ENCODE measurements at places on chromosomes 12 and 14.

- no peak for DNase-seq
These were observed 52.1 kb downstream of the RCOR1 start for GRCh38 chr14:102644523-102644922.

- DNase-seq = no peak
These were observed 1.4 kb upstream of the SOX5 start for GRCh38 chr12:23950775-23951451.

DNA sequence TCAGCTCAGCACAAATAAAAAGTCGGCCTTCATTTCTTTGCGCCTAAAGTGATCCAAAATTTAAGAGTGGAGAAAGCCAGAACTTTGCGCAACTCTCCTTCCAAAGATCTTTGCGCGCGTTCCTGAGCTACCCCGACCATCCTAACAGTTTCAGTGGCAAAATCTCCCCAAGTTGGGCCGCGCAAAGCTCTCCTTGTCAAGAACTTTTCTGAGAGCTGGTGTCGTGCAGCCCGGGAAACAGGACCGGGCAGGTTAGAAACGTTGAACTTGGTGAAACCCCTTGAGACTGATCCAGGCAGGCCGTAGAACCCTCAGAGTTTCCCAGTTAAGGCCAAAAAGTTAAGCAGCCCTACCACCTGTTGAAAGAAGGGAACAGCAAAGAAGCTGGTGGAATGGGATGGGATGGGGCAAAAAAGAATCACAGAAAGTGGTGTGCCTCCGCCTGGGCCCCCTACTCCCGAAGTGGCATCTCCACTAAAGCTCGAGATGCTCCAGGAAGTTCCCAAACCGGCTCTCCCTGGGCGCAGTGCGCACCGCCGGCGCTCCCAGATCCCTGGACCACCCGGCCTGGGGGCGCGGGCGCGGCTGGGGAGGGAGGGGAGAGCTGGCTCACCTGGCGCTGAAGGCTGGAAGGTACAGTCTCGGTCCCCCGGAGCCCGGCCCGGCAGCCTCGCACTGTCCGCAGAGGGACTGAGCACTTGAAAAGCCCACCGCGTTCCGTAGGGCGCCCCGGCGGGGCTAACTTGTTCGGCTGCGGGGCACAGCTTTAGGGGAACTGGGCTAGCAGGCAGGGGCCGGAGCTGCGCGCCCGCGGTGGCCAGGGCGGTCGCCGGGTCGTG is 768 bp downstream of the DBX2 start:
- no peak for DNase-seq

DNA sequence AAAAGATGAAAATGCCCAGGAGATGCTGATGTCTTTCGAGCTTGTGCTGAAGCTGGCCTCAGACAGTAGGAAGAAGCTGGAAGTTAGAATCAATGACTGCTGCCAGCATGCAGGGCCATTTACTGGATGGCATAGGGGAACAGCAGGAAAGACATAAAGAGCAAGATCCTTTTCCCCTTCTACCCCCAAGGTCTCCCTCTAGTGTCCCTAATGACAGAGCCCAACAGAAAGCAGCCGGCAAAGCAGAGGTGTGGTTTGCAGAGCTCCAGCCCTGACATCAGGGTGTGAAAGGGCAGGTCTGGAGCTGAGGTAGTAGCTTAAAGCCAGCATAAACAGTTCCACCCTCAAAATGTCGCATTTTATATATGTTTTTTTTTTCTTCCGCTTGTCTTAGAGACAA is 1560.7 kb upstream of the TMEM132C start:
- DNase-seq = no peak

- DNase-seq = no peak
These were observed 350.7 kb downstream of the PRKD1 start for GRCh38 chr14:29576927-29577326.

DNA sequence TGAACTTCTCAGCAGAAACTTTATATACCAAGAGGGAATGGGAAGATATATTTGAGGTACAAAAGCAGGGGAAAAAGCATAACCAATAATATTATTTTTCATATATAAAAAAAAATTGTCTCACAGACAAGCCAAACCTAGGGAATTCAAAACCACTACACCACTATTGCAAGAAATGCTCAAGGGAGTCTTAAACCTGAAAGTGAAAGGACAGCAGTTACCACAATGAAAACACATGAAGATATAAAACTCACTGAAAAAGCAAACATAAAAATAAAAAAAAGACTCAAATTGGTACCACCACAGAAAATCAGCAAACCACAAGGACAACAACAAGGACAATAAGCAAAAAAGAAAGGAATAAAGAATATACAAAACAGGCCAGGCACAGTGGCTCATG is 131.9 kb downstream of the CEP128 start:
- no peak for DNase-seq

- no peak for DNase-seq
These were observed 11.5 kb upstream of the SCARB1 start for GRCh38 chr12:124874988-124875802.

DNA sequence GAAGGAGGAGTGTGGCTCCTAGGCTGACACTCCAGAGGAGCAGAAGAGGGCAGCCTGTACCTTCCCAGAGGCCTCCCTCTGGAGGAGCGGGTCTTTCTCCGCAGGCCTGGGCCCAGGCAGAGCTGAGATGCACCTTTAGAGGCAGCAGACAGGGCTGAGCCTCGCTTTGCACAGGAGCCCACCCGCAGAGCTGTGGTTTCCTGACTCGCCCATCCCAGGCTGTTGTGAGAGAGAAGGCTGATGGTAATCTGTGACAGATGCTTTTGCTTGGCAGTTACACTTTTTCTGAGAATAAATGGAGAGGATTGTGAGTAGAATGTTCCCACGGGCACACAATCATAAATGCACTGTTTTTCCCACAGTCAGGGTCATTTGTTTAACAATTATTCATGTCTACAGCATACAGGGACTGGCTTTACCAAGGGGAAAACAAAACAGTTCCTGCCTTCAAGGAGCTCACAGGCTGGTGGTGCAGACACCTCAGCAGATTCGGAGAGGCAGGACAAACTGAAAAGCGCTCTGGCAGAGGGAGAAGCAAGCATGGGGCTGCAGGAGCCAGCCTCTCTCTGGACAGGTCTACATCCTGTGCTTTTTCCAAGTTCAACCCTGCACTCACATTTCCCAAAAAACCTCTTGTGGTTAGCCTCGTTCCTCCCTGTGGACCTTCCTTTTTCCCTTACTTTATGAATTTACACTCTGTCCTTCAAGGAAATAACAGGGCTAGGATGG is 13.9 kb downstream of the EVL start:
- DNase-seq = no peak

- peak; percentile 41 for DNase-seq
These were observed at the start of gene MMP17 for GRCh38 chr12:131827961-131828534. TSS of gene MMP17 (plus strand) at chr12:131828393. CDS start at chr12:131828495, 102 bp downstream.

DNA sequence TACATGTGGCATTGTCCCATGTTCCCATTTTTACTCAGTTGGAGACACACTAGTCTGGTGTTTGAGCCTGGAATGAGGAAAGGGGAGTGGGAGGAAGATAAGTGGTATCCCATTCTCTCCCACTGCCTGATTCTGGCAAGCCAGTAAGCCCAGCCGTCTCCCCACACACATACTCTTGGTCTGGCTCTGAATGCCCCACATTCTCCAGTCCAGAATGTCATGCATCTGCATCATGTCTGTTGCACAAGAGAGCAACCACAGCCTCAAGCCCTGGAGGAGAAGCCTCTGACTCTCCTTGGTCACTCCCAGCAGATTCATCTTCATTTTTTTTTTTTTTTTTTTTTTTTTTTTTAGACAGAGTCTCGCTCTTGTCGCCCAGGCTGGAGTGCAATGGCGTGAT is 48.0 kb downstream of the DRAM1 start:
- peak; percentile 80 for DNase-seq

DNA sequence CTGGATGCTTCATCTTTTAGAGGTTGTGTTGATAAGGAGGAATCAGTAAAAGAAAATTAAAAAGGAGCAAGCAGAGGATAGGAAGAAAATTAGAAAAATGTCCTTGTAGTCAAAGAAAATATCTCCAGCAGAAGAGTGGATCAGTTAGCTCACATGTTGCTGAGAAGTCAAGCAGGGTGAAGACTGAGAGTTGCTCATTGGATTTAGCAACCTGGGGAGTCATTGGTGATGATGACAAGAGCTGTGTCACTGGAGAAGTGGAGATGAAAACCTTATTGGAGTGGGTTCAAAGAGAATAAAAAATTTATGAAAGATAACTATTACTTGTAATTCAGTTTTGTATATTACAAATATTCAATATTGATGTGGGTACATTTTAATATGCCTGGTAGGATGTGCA is 9.8 kb downstream of the FRMD6 start:
- DNase-seq = no peak

DNA sequence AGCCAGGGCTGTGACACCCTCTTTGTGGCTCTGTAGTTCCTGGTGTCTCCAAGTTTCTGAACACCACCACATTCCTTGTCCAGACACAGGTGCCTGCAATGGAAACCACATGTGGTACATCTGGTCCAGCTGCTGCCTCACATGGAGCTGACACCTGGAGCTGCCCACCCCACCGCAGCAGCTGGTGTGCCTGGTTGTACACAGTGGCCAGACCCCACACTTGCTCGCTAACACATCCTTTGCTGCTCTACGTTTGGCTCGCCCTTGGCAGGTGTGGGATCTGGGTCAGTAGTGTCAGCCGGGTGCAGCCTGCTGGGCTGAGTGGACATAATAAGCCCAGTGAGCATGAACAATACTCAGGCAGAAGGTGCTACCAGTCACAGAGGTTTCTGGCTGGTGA is 198.9 kb downstream of the ADGRD1 start:
- no peak for DNase-seq

DNA sequence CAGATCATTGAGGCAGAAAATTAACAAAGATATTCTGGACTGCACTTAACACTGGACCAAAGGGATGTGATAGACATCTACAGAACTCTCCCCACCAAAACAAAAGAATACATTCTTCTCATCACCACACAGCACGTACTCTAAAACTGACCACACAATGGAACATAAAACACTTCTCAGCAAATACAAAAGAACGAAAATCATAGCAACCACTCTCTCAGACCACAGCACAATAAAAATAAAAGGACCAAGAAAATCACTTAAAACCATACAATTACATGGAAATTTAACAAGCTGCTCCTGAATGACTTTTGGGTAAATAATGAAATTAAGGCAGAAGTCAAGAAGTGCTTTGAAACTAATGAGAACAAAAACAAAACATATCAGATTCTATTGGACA is 254.0 kb upstream of the STXBP6 start:
- DNase-seq = no peak

- DNase-seq = no peak
These were observed 24.4 kb downstream of the SLC11A2 start for GRCh38 chr12:51001799-51002198.

DNA sequence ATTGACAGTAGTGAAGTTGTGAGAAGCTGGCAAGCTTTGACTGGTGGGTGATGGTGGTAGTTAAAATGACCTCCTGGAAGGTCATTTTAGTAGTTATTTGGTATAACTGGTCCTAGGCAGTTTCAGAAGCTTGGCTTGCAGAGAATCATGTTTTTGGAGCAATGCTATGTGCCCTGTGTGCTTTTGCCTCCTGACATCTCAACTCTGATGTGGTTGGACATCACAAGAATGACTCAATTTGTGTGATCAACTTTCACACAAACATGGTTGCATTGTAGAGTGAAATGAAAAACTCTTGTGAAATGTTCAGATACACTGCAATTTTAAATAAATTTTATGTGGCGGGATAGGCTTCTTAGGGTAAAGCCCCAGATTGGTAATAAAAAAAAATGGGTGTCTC is 8.3 kb upstream of the ABCD2 start:
- no peak for DNase-seq

GRCh38 chr14:55980970-55981369 is 137.2 kb upstream of the PELI2 start:
- DNase-seq = no peak

DNA sequence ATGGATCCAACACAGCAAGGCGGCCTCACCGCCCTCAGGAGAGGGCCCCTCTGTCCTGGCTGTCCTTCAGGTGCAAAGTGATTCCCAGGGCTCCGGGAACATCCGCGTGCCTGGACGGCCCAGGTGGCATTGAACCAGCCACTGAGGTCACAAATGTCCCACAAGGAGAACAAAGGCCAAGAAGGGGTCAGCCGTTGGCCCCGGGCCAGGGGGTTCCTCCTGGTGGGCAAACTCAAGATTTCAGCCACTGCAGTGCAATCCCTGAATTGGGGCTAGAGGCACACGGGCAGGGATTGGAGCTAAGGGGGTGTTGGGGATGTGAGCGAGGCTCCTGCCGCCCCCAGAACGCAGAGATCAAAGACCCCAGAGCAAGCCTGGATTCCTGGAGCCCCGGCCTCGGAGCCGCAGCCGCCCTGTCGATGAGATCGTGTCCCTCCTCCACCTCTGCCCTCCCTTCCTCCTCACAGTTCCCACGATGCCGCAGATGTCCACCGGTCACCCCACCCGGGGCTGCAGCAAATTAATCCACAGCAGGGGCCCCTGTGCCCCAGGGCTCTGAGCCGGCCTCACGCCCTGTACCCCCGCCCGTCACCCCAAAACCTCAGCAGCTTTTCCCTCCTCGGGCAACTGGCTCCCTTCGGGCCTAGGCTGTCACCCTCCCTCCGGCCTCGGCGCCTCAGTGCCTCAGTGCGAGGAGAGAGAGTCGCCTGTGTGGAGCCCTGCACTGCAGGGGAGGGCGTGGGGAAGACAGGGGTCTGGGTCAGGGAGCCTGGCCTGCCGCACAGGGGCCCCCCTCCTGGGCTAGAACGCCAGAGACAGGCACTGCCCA is 56.7 kb upstream of the GALNT9 start:
- DNase-seq = no peak

DNA sequence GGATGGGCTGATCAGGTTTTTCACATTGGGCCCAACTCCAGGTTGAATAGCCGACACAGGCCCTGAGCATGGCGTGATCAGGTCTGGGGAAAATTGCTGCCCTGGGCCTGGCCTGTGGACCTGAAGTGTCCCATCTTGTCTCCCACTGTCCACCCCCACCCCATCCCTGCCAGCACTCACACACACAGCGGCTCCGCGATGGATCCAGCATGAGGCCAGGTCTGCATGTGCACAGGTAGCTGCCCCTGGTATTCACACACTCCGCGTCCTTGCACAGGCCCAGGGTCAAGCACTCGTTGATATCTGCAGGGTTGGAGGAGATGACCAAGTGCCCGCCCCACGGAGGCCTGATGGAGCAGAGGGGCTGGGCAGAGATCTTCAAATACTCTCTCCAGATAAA is 38.7 kb downstream of the ISCA2 start:
- DNase-seq = no peak

GRCh38 chr12:132555686-132556085 is 54.7 kb downstream of the LRCOL1 start:
- no peak for DNase-seq

- peak; percentile 53 for DNase-seq
These were observed 272.7 kb upstream of the DIO3 start for GRCh38 chr14:101288436-101289229.

DNA sequence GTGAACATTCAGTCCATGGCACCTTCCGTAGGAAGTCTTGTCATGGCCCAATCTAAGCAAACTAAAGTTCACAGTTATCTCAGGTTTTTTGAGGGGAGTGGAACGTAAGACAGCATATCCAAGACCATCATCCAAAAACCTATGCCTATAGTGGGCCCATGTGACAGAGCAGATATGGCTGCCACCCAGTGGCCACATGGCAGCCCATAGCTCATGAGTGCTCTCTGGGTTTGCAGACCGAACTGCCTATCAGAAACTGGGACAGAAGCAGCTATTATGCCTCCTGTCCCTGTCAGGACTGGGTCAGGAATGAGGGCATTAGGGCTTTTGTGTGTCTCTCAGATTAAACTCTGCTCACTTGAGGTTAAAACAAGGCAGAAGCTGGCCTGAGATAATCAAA is 503.7 kb downstream of the NRXN3 start:
- no peak for DNase-seq

- DNase-seq = no peak
These were observed at the start of gene GLT1D1 for GRCh38 chr12:128852885-128853599. TSS of gene GLT1D1 (plus strand) at chr12:128853478. CDS start at chr12:128853582, 104 bp downstream.

- no peak for DNase-seq
These were observed 33.0 kb downstream of the MTHFD1 start for GRCh38 chr14:64421166-64421565.

GRCh38 chr14:66477567-66477966 is 8.6 kb upstream of the CCDC196 start:
- DNase-seq = no peak

All from uterus (tissue), 4 donors.